ENCODE measurements at places on chromosomes 2 and 18.

GRCh38 chr2:17765398-17765797 lies 11.5 kb downstream of the GEN1 start:
- DNase-seq: no peak

- no peak for DNase-seq
These were observed 4.0 kb downstream of the LPIN1 start for GRCh38 chr2:11750422-11750821.

GRCh38 chr18:76580288-76580962 lies 85.4 kb upstream of the ZNF516 start:
- no peak for DNase-seq

DNA sequence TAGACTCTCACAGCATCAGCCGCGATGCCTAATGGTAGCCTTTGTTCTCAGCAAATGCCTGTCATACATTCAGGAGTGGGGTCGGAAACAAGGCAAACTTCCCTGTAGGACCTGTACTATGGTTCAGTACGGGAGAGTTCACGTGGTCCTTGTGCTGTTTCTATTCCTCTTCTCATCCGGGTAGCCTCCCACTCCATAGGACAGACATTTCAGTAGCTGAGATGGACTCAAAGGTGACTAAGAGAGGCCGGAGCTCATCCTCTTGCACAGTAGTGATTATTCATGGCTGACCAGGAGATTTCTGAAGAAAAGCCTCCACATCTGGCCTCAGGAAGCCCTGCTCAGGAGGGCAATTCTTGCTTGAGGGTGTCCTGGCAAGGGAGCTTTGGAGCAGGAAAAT lies 117.8 kb upstream of the SPRED2 start:
- no peak for DNase-seq

DNA sequence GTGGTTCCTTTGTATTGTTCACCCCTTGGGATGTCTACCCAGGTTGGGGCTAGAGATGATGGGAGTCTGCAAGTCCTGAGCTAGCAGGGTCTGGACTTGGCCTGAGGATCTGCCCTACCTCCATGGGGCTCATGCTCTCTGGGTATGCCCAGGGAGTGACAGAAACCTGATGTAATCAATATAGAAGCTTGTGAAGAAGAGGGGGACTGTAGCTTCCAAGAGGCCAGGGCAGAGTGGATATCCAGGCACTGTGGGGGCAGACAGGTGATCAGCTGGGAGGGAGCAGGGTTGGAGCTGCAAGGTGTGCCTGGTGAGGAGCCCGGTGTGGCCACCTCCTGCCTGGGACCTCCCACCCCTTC lies 164.2 kb downstream of the CTIF start:
- DNase-seq: no peak

DNA sequence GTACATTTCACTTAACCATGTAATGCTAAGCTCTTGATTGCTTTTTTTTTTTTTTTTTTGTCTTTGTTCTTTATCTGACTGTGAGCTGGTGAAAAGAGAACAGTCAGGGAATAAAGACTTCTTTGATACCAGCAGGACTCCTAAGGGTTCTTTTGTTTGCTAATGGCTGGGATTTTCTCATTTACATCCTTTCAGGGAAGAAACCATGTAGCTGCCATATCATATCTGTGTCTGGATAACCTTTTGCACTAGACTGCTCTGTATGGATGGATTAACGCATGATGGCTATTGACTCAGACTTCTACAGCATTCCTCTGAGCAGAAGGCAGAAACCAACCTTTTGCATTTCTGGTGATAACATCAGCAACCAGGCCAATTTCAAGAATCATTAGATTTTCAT lies 504.0 kb downstream of the LRRTM4 start:
- DNase-seq: peak; percentile 29

DNA sequence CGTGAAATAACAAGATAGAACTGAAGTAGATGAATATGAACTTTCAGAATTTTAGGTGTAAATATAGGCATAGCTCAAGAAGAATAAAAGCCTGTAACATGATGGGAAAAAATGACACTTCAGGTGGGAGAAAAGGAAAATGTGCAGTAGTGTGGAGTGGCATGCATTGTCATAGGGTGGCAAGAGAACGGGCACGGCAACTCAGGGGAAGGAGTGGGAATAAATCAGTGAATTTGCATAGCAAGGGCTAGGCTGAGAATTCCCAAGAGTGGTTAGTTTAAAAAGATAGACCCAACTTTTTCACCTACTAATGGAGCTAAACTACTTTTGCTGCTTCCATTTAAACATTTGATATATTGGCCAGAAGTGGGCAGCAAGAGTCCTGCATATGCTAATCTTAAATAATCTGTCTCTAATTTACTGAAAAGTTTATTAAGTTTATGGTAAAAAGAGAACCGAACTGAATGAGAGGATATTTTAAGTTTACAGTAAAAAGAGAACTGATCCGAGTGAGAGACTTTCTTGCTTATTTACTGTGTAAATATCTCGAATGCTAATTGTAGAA lies 228.1 kb downstream of the CTNNA2 start:
- DNase-seq: no peak

- peak; percentile 47 for DNase-seq
These were observed 380.6 kb downstream of the TSN start for GRCh38 chr2:122136056-122136455.

DNA sequence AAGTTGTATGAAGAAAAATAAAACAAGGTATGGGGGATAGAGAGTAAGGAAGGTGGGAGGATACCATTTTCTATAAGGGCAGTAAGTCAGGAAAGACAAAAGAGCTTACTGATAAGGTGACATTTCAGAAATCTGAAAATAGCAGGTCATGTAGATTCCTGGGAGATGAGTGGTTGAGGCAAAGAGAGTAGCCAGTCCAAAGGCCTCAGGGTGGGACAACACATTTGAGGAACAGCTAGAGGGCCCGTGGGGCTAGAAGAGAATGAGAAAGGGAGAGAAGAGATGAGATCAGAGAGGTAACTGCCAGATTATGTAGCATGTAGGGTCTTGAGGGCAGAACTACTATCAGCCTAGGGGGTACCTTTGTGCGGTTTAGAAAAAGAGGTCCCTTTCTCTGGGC lies 2.9 kb downstream of the CLHC1 start:
- no peak for DNase-seq

GRCh38 chr2:240948086-240948485 lies 42.0 kb downstream of the CROCC2 start:
- DNase-seq: no peak

DNA sequence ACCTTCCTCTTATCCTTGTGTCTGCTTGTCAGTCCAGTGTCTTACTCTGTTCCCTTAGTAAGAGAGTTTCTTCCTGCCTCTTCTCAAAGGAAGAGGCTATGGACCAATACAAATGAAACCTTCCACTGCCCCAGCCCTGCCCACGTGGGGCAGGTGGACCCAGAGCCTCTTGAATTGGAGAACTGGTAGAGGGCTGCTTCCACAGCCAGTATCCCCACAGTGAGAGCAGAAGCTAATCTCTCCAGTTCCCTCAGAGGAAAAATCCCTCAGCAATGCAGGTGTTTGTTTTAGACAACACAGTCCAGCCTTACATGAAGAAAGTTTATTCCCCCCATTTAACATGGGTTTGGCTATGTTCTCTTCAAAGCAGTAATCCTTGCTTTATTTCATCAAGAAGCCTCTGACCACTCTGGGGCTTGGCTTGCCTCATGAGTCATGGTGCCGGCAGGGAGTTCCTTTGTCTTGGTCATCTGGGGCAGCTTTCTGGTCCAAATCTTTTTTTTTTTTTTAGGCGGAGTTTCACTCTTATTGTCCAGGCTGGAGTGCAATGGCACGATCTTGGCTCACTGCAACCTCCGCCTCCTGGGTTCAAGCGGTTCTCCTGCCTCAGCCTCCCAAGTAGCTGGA lies 6.5 kb upstream of the CYBRD1 start:
- DNase-seq: no peak

DNA sequence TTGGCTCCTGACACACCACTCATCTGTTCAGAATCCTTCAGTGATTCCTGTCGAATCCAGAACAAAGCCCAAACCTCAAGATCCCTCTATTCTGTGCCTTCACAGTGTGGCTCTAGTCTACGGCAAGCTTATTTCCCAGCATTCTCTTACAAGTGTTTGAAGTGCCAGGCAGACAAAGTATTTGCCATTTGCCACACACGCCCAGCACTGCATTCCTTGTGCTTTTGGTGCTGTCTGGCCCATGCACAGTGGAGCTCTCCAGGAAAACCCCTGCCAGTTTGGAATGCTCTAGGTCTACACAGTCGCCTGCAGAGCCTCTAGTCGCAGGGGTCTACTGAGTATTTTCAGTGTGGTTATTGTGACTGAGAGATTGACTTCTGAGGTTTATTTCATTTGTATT lies 258.6 kb upstream of the RAB12 start:
- no peak for DNase-seq

DNA sequence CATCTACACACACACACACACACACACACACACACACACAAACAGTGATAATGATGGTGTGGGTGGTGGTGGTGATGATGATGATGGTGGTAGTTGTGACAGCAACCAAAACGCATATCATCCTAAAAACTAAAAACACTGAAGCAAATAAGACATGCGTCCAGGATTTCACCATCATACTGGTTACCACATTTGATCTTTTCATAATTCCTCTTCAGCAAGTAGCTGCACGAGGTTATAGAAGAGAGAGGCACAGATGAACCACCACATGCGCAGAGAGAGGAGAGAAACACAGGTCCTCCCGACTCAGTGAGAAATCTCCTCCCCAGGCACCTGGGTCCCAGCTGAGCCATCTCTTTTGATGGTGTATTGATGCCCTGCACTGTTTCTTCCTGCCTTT lies 393.3 kb downstream of the METTL4 start:
- no peak for DNase-seq

- DNase-seq: no peak
These were observed 260.4 kb upstream of the DSEL start for GRCh38 chr18:67776929-67777328.

DNA sequence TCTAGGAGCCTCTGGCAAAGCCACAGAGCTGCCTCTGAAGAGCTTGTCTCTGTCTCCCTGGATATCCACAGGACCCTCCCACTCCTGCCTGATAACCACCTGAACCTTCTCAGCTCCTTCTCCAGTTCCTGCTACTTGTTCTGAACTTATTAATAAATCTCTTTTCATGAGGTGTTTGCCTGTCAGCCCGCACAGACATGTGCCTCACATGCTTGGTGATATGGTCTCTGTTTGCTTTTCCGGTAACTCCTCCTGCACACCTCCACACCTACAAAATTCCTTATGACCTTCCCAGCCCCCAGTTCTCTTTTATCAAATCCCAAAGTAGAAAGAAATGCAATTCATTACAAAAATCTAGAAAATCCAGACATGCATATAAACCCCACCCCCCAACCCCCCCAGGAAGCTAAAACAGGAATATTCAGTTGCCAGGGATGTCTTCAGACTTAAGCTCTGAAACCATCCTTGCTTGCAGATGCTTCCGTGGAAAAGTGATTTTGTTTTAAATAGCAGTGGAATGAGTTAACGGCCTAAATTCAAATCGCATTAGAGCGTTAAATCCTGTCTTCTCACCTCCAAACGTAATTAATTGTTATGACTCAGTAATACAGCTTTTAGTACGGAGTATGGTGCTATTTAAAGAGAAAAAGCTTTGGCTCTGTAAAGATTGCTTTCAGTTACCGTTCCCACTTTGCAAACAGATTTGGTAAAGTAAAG lies 2.1 kb upstream of the PID1 start:
- DNase-seq: peak; percentile 79
